PC-3 (cell line): ENCODE measurements at places on chromosomes 4 and X. TPM values are rescaled to one million over a fixed set of nuclear protein-coding genes. Genes with fewer than 3 reads are reported as not detected.

- peak; percentile 15 for DNase-seq
Measured at GRCh38 chr4:123495530-123495929, 98.9 kb downstream of the SPRY1 start.

The SLC2A9 gene
- total RNA-seq, result 0.11 TPM in 1 of 2 replicates, not detected in the other

- peak; percentile 13 for DNase-seq
Measured at GRCh38 chr4:160100316-160100715, 997.4 kb downstream of the RAPGEF2 start.

GRCh38 chrX:54044126-54044876 is at the start of gene PHF8:
Gene PHF8, minus strand, starts transcription at chrX:54044473. Its CDS starts 1,745 bp downstream, at chrX:54042728.
- DNase-seq, result peak; percentile 96

DNA sequence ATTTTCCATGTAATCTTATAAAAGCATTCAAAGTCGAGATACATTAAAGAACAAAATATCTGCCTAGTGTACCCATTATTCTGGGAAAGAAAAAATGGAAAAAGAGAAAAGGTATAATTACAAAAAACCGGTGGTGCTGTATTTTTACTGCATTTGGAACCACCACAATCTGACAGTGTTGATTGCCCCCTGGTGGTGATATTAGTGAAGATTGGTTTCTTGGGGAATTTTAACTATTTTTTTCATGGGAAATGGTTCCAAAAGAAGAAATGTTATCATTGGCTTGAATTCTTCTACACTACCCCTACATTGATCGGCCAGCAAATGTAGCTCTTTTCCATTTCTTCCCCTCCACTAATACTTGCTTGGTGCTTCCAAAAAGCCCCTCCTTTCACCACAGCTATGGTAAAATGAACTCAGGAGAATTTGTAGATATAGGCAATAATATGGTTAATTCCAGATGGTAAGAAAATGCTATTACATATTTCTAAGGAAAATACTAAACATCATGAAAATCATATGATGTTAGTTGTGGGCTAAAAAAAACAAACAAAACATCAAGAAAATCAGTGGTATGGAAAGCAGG is 50.0 kb downstream of the COX18 start:
- peak; percentile 78 for DNase-seq

- no peak for DNase-seq
Measured at GRCh38 chrX:134240209-134240608, 3.2 kb downstream of the CCDC160 start.

- no peak for DNase-seq
Measured at GRCh38 chr4:22874334-22874912, 181.7 kb downstream of the GBA3 start.

GRCh38 chr4:183633476-183634400 is 25.2 kb downstream of the RWDD4 start:
- no peak for DNase-seq

The GPR78 gene
- total RNA-seq, result 2.0 and 2.4 TPM in 2 replicates

GRCh38 chr4:172822331-172822730 is 346.3 kb upstream of the GALNT7 start:
- no peak for DNase-seq
